Thoracic aorta (tissue), 2 donors: ENCODE measurements at places on chromosomes 2 and 18.
A peak's percentile ranks its signal among the peaks of the same experiment; 100 is the strongest.

DNA sequence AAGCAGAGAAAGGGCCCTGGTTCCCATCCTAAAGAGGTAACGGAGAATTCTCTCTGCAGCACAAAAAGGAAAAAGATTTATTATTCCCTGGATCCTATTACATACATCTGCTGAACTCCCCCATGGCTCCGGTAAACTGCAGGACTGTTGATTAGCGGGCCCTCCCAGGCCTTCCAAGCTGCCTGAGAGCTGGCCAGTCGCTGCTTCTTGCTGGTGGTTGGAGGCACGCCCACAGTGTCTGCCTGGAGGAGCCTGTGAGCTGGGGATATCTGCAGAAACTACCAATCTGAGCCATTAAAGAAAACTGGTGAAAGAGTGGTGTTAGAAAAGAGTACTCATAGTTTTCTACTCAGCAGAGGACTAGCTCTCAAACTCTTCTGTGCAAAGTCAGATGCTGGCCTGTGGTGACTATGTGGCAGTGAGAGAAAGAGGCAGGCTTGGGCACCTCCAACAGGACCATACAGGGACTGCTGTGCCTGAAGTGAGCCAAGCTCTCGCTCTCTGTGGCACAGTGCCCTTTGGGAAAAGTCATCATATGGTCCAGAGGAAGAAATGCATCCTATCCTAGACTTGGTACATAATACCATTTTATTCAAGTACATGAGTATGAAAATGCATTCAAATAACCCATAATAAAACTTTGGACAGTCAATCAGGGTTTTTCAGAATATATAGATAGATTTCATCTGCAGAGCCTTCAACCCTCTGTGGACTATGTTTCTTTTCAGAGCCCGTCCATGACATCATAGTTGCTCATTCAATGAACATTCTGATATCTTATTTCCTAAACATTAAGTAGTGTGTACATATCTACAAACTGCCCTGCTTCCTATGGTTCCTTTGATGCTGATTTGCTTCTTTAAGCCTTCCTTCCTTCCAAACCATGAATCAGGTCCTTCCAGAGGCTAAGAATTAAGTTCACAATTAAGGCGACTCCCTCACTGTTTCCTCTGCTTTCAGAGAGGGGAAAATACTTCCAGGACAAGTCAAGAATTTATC, 242.0 kb upstream of the LYPD1 start:
- H3K4me3 ChIP-seq: no peak overlapping the region
- H3K27me3 ChIP-seq: no peaks in the 10 kb centered on the region
- H3K27ac ChIP-seq: no peak overlapping the region
- H3K36me3 ChIP-seq: no peaks in the 10 kb centered on the region
- DNase-seq: no peak

- H3K4me1 ChIP-seq: no peaks in the 10 kb centered on the region
- no peak overlapping the region for H3K27ac ChIP-seq
- H3K36me3 ChIP-seq: no peaks in the 10 kb centered on the region
- no peak for DNase-seq
Observed at GRCh38 chr2:108834620-108835019, 48.0 kb downstream of the CCDC138 start.

- no peaks in the 10 kb centered on the region for H3K27me3 ChIP-seq
- no peak overlapping the region for H3K4me3 ChIP-seq
- no peaks in the 10 kb centered on the region for H3K36me3 ChIP-seq
- DNase-seq: no peak
Observed at GRCh38 chr2:16188261-16188890, 248.0 kb downstream of the MYCN start.

- H3K27ac ChIP-seq: no peak overlapping the region
- no peak overlapping the region for H3K4me3 ChIP-seq
- no peak for DNase-seq
Observed at GRCh38 chr2:191115804-191116203, 35.0 kb downstream of the STAT4 start.

GRCh38 chr2:162838136-162838497, 450 bp downstream of the KCNH7 start:
- H3K4me1 ChIP-seq: peaks cover 4% of the 10 kb centered on the region
- no peak for DNase-seq
- H3K4me3 ChIP-seq: peak overlapping the region; percentile 27
- no peaks in the 10 kb centered on the region for H3K36me3 ChIP-seq
- no peak overlapping the region for H3K27ac ChIP-seq

GRCh38 chr18:42011053-42011452, 56.0 kb downstream of the PIK3C3 start:
- H3K27me3 ChIP-seq: no peaks in the 10 kb centered on the region
- no peaks in the 10 kb centered on the region for H3K4me1 ChIP-seq

GRCh38 chr2:147398996-147399395, 445.8 kb upstream of the ACVR2A start:
- H3K4me1 ChIP-seq: no peaks in the 10 kb centered on the region
- H3K27me3 ChIP-seq: no peaks in the 10 kb centered on the region
- no peak for DNase-seq
- H3K27ac ChIP-seq: no peak overlapping the region
- H3K36me3 ChIP-seq: no peaks in the 10 kb centered on the region

- H3K27ac ChIP-seq: peak overlapping the region; percentile 10
- DNase-seq: no peak
- H3K4me3 ChIP-seq: no peak overlapping the region
- no peaks in the 10 kb centered on the region for H3K36me3 ChIP-seq
- peaks cover 12% of the 10 kb centered on the region for H3K4me1 ChIP-seq
- no peaks in the 10 kb centered on the region for H3K27me3 ChIP-seq
Observed at GRCh38 chr2:207847807-207848544, 78.3 kb upstream of the FZD5 start.

DNA sequence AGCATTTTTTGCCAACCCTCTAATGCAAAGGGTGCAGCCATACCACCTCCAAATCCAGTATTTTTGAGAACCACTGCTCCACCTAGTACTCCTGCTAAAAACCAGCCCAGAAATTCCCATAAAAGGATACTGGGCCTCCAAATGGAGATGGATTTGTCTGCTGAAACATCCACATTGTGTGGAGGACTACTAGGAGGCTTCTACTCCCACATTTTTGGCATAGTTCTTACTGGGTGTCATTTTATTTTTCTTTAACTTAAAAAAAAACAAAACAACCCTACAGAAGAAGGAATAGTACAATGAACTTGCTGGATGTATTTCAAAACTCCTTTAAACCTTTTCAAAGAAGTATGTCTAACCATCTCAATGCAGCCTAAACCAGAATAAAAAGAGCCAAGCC, 219.2 kb downstream of the SRBD1 start:
- no peaks in the 10 kb centered on the region for H3K27me3 ChIP-seq
- H3K4me3 ChIP-seq: no peak overlapping the region
- peaks cover 5% of the 10 kb centered on the region for H3K36me3 ChIP-seq
- no peak overlapping the region for H3K27ac ChIP-seq
- no peaks in the 10 kb centered on the region for H3K4me1 ChIP-seq

DNA sequence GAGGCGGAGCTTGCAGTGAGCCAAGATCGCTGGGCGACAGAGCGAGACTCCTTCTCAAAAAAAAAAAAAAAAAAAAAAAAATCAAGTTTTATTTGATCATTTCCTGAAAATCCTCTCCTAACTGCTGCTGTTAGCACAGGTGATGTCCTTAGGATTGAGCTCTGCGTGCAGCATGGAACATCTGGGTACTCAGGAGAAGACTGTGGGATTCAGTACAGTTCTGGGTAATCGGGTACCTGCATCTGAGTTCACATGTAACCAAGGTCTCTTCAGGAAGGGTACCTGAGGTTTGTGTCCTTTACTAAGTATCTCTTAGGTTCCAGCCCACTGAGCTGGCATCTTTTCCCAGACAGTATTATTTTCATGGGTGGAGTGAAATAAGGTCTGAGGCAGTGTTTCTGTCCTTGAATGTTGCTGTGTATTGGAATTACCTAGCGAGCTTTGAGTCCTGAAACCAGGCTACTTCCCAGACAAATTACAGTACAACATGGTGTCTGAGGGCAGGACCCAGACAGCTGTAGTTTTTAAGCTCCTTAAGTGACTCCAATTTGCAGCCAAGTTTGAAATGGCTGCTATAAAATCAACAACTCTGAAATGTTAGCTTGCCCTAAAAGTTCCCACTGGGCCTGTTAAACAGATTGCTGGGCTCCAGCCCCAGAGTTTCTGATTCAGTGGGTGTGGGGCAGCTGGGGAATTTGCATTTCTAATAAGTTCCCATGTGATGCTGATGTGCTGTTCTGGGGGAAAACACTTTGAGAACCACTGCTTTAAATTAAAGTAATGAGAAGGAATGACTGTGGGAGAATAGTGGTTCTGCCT, 120.5 kb downstream of the PMAIP1 start:
- no peak for DNase-seq
- H3K36me3 ChIP-seq: no peaks in the 10 kb centered on the region
- no peak overlapping the region for H3K27ac ChIP-seq

DNA sequence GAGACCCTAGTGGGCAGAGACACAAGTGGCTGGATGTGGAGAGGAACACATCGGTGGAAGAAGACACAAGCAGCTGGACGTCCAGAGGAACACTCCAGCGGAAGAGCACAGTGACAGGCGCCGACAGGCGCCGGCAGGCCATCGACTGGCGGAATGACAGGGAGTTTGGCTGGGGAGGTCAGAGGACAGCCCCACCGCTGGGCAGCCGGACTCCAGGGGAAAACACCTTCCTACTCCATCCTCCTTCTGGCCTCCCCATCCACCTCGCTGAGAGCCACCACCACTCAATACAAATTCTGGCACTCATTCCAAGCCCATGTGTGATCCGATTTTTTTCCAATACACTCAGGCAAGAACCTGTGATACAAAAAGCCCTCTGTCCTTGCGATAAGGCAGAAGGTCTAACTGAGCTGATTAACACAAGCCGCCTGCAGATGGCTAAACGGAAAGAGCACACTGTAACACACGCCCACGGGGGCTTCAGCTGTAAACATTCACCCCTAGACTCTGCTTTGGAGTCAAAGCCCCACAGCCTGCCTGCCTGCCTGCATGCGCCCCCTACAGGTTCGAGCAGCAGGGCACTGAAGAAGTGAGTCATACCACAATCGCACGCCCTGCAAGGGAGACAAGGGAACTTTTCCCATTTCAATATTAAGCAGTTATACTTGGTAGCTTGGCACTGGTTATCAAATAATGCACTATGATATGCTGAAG, 50.2 kb upstream of the LRP1B start:
- H3K27me3 ChIP-seq: no peaks in the 10 kb centered on the region
- no peak for DNase-seq
- no peaks in the 10 kb centered on the region for H3K36me3 ChIP-seq
- H3K4me3 ChIP-seq: no peak overlapping the region

DNA sequence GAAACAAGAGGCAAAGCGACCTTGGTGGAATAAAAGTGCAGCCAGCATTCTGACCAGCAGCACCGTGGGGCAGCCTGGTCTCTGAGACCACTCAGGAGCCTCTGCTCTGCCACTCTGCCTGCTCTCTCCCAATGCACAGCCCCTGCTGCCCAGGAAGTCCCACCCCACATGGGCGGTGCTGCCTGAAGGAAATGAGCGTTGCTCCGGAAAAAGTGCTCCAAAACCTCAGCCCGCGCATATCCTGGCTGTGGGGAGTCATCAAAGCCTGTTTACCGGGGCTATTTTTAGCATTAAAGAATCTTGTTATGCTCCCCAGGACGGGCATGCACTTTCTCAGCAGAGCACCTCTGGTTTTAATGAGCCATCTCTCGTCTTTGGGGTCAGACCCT, 54.5 kb downstream of the EPAS1 start:
- peaks cover 27% of the 10 kb centered on the region for H3K36me3 ChIP-seq
- H3K4me3 ChIP-seq: peak overlapping the region; percentile 29
- H3K4me1 ChIP-seq: peaks cover 3% of the 10 kb centered on the region
- no peak for DNase-seq
- no peaks in the 10 kb centered on the region for H3K27me3 ChIP-seq

- H3K27me3 ChIP-seq: no peaks in the 10 kb centered on the region
- no peak overlapping the region for H3K4me3 ChIP-seq
- H3K36me3 ChIP-seq: no peaks in the 10 kb centered on the region
- peaks cover 3% of the 10 kb centered on the region for H3K4me1 ChIP-seq
- no peak for DNase-seq
Observed at GRCh38 chr2:168577885-168578284, 121.8 kb downstream of the CERS6 start.

- no peak overlapping the region for H3K27ac ChIP-seq
- H3K27me3 ChIP-seq: no peaks in the 10 kb centered on the region
- H3K36me3 ChIP-seq: peaks cover 7% of the 10 kb centered on the region
- no peak overlapping the region for H3K4me3 ChIP-seq
Observed at GRCh38 chr2:86216575-86217555, 17.6 kb downstream of the MRPL35 start.

GRCh38 chr18:23958036-23958435, 56.5 kb upstream of the TTC39C start:
- no peaks in the 10 kb centered on the region for H3K4me1 ChIP-seq
- peak overlapping the region; percentile 0 for H3K27ac ChIP-seq
- H3K36me3 ChIP-seq: no peaks in the 10 kb centered on the region
- no peak overlapping the region for H3K4me3 ChIP-seq

GRCh38 chr2:30949435-30949834, 142.2 kb upstream of the CAPN13 start:
- H3K4me3 ChIP-seq: no peak overlapping the region
- no peak overlapping the region for H3K27ac ChIP-seq
- no peaks in the 10 kb centered on the region for H3K4me1 ChIP-seq
- DNase-seq: no peak

DNA sequence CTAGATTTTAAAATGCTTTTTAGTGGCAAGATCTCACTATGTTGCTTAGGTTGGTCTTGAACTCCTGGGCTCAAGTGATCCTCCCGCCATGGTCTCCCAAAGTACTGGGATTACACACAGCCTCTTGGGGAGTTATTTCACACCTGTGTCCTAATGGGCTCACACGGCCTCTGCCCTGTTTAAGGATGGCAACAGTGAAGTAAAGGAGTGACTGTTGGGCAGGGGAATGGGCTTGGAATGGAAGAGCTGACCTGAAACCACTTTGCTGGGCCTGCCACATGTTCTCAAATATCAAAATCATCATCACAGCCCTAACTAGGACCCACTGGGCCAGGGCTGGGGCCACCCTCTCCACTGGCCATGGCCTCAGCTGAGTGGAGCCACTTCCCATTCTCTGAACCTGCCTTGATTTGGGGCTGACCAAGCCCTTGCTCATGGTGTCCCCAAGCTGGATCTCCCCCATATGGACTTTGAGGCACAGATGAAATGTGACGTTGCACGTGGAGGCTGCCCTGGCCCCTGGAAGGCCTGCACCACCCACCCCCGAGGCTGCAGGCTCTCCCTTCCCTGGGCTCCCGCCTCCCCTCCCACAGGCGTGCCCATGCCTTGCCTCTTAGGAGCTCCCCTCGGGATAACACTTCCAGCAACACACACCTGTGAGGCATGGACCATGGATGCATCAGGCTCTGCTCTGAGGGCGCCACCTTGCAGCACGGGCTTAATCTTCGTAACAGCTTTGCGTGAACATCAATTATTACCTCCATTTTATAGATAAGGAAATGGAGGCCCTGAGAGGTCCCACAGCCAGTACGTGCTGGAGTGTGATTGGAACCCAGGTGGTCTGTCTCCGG, 71.8 kb upstream of the SMAD7 start:
- H3K4me1 ChIP-seq: peaks cover 4% of the 10 kb centered on the region
- no peak for DNase-seq
- H3K4me3 ChIP-seq: no peak overlapping the region
- no peaks in the 10 kb centered on the region for H3K27me3 ChIP-seq
- H3K36me3 ChIP-seq: no peaks in the 10 kb centered on the region

GRCh38 chr18:65016631-65017371, 734.0 kb upstream of the CDH7 start:
- no peaks in the 10 kb centered on the region for H3K27me3 ChIP-seq
- no peak for DNase-seq
- H3K4me3 ChIP-seq: no peak overlapping the region
- H3K36me3 ChIP-seq: no peaks in the 10 kb centered on the region
- no peaks in the 10 kb centered on the region for H3K4me1 ChIP-seq
